ENCODE measurements at places on chromosomes 6 and 20.
A peak's percentile ranks its signal among the peaks of the same experiment; 100 is the strongest.

GRCh38 chr6:20892365-20892764 is 358.1 kb downstream of the CDKAL1 start:
- no peak for DNase-seq

DNA sequence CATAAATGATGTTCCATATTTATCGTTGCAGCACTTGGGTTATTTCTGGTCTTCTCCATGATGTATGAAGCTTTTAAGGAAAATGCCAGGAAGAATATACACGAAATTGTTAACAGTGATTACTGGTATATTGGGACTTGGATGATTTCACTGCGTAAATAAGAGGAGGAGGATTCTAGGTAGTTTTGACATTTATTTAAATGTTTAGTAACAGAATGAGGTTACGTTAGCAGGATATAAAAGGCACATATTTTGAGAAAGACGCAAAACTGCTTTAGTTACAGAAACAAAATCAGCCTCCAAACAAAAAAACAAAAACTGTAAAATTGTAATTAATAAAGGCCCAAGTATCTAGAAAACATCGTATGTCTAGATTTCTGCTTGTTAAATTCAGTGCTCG is 147.7 kb downstream of the JARID2 start:
- no peak for DNase-seq

DNA sequence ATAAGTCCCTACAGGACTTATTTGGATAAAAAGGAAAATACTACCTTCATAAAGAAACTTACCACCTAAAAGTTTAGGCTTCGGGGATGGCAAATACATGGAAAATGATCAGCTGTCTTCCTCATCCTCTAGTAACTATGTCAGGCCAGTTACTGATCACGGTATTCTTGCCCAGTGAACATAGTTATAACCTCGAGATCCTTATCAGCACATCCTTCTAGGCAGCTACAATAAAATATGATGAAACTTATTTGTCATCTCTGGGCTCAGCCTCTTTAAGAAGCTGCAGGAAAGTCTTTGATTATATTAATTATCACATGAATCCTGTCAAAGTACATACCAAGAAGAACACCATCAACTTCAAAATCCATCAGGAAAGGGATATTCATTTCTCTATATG is 41.8 kb downstream of the SF3B5 start:
- DNase-seq, result peak; percentile 20

- DNase-seq, result no peak
Observed at GRCh38 chr6:137119196-137120104, 54.0 kb downstream of the IL22RA2 start.

GRCh38 chr6:48475275-48475674 is 364.3 kb upstream of the PTCHD4 start:
- DNase-seq, result no peak

DNA sequence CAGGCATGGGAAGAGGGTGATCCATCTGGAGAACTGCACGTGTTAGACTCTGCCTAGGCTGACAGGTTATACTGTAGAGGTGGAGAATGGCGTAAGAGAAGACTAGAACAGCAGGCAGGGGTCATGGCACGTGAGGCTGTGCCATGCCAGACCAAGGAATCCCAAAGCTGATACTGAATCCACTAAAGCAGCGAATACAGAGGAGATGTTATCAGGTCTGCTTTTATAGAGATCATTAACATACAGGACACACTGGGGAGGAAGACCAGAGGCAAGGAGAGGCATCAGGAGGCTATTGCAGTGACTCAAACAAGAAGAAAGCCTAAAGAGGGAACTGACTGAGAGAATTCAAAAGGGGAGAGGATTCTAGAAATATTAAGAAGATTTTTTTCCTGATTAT is 12.9 kb downstream of the PHACTR1 start:
- no peak for DNase-seq

- no peak for DNase-seq
Observed at GRCh38 chr6:136887953-136888352, 34.1 kb upstream of the SLC35D3 start.

GRCh38 chr20:36478137-36478905 is 63.0 kb upstream of the MYL9 start:
- peak; percentile 64 for DNase-seq

DNA sequence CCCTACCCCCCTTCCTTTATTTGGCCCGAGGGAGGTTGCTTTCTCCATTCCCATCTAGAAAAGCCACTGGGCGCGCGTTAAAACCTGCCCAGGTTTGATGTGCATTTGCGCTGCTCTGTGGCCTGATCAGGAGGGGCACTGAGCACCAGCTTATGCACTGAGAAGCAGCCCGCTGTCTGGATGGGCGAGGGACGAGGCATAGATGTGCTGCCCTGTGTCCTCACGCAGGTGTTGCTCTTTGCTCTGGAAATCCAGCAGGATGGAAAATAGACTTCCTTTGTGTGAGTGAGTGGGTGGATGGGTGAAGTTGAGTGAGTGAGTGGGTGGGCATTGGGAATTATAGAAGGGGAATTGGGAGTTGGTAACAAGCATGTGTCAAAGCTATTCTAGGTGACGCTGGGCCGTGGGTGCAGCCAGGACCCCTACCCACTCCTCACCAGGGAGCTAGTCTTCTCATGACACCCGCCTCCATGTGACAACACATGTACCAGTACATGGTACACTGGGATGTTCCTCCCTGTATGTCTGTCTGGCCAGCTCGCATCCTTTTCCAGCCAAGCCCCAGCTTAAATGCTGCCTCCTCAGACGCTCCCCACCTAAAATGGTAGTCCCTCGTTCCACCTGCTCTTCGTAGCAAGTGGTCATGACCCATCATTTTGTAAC is 162.6 kb downstream of the DTNBP1 start:
- no peak for DNase-seq

- DNase-seq, result peak; percentile 38
Observed at GRCh38 chr6:1611572-1612298, 2.0 kb downstream of the FOXC1 start.

DNA sequence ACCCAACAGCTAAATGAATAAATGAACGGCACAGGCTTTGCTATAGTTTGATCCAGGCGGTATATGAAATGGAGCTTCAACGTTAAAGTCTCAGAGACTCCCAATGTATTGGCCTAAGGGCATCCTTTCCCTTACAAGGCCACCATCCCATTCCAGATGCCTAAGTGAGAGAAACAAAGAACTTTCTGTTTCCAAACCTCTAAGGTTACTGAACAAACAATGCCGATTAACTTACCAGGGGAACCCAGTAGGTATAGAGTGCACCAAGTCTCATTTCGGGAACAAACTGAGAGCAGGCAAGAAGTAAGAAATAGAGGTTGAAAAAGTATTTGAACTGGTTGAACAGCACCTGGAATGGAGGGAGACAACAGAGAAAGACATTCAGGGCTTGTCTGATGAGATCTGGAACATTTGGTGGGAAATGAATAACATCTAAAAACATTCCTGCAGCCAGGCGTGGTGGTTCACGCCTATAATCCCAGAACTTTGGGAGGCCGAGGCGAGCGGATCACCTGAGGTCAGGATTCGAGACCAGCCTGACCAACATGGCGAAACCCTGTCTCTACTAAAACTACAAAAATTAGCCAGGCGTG is 42.5 kb downstream of the ATP9A start:
- no peak for DNase-seq

- DNase-seq, result peak; percentile 17
Observed at GRCh38 chr6:33082702-33083101, 6.9 kb downstream of the HLA-DPB1 start.

DNA sequence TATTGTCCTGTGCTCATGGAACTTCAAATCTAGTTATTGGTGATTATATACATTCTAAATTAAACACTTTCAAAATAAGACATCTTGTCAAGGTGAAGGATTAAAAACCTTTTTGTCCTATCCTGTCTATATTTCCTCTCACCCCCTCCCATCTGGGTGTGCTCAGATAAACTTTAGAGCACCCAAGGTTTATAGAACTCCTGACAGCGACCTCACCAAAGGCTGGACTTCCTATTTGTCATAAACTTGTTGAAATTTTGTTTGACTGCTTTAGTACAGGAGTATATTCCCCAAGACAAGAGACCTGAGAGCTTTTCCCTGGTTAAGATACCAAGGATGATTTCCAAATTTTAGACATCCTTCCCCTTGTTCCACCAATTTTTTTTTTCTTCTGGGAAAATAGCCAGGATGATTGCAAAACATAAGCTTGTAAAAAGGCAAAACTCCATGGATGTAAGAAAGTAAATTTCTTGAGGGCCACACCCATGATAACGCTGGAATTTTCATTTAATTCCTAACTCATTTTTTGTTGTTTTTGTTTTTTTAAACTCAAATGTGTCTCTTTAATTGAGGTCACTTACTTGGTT is 33.0 kb downstream of the CARMIL1 start:
- peak; percentile 87 for DNase-seq

- DNase-seq, result no peak
Observed at GRCh38 chr6:150732765-150733539, 132.6 kb upstream of the MTHFD1L start.

- peak; percentile 61 for DNase-seq
Observed at GRCh38 chr6:134195164-134195906, 122.6 kb downstream of the SGK1 start.

GRCh38 chr20:10812759-10813327 is 139.0 kb upstream of the JAG1 start:
- DNase-seq, result peak; percentile 26

- DNase-seq, result peak; percentile 66
Observed at GRCh38 chr6:44223319-44224028, at the start of gene SLC29A1. SLC29A1 (plus strand) TSS chr6:44223595; CDS start chr6:44227314, 3,719 bp downstream.

DNA sequence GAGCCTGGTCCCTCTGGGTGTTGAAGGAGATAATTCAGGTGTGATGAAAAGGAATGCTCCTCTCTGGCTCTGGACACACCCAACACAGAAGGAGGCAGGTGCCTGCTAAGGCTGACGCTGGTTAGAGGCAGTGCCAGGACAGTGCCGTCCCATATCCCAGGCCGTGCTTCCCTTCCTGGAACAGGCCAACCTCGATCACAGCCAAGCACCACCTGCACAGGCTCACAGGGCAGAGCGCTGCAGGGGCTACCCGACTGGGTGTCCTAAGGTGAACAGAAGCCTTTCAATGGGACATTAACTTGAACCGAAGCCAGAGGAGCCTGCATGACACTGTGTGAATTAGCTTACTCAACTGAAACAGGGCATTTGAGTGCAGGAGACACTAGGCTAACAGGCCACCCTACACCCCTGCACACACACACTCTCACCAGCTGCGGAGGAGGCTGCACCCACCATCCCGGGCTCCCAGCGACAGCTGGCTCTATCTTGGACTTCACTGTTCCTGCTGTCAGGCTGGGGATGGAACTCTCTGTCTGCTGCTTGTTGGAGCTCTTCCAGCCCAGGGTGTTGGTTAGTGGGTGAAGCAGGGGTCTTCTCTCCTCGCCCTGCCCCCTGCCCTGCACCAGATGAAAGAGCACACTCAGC is 347.2 kb downstream of the TAF4 start:
- no peak for DNase-seq

- DNase-seq, result no peak
Observed at GRCh38 chr6:111015389-111016124, 33.7 kb downstream of the RPF2 start.
